ENCODE measurements at places on chromosomes 5 and 9. TPM values are rescaled to one million over a fixed set of nuclear protein-coding genes. Genes with fewer than 3 reads are reported as not detected.

- no peak for DNase-seq
These were observed 41.9 kb downstream of the SLC22A5 start for GRCh38 chr5:132411304-132412013.

Gene IZUMO3
- not detected for total RNA-seq

Gene IFNA2
- not detected for total RNA-seq

Gene TICAM2
- 8.8 TPM for total RNA-seq

Gene ADCY2
- total RNA-seq: under 0.01 TPM

GRCh38 chr9:69976152-69976551 lies 67.5 kb upstream of the MAMDC2 start:
- peak; percentile 98 for DNase-seq

Gene PPP6C
- total RNA-seq: 12.7 TPM

GRCh38 chr5:125558466-125558865 lies 812.0 kb upstream of the ZNF608 start:
- DNase-seq: peak; percentile 35

Gene ANKRA2
- total RNA-seq: 29.7 TPM

Gene GFPT2
- total RNA-seq: 26.7 TPM

DNA sequence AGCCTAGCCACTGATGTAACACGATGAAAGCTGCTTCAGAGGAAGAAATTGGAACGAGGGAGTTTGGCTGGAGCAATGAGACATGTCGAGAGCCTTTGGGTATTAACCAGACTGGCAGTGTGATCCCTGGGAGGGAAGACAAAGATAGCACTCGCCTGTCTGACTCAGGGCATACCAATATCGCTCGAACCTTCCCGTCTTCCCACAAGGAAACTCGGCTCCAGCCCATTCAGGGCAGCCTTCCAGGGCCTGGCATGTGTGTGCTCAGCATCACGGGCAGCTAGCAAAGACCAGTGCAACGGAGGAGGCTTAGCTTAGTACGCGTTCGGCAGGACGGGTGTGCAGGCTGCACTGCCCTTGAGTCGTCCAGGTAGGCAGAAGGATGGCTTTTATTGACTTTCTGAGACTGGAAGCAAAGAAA lies 356.9 kb upstream of the WWC1 start:
- peak; percentile 93 for DNase-seq

All from fibroblast of lung (primary cell).